ENCODE measurements at places on chromosomes 1 and 21. TPM values are rescaled to one million over a fixed set of nuclear protein-coding genes. Genes with fewer than 3 reads are reported as not detected.

- no peaks in the 10 kb centered on the region for H3K27me3 ChIP-seq
- H3K27ac ChIP-seq: peak overlapping the region; percentile 16
- peaks cover 35% of the 10 kb centered on the region for H3K4me1 ChIP-seq
- no peak overlapping the region for H3K4me3 ChIP-seq
- no peaks in the 10 kb centered on the region for H3K36me3 ChIP-seq
- no peak for DNase-seq
Measured at GRCh38 chr1:198686069-198686728, 47.4 kb downstream of the PTPRC start.

Gene NECAP2
- total RNA-seq: 43.7 TPM

- no peak for DNase-seq
- no peak overlapping the region for H3K27ac ChIP-seq
- peaks cover 5% of the 10 kb centered on the region for H3K4me1 ChIP-seq
- peaks cover 4% of the 10 kb centered on the region for H3K36me3 ChIP-seq
- H3K27me3 ChIP-seq: no peaks in the 10 kb centered on the region
- no peak overlapping the region for H3K4me3 ChIP-seq
Measured at GRCh38 chr1:108645564-108646184, 15.2 kb downstream of the HENMT1 start.

DNA sequence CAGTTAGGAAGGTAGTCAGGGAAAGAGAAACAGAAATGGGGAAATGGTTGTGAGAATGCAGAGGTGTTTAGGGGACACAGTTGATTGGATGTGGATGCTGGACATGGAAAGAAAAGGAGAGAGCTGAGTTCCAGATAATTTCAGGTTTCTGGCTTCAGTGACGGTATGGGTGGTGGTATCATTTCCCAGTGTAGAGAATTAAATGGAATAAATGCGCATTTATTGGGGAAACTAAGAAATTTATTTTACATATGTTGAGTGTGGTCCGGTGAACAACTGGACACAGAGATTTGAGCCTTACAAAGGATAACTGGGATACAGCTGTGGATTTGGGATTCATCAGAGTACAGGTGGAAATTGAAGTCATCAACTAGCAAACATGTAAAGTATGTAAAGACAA lies 12.4 kb upstream of the ZNF281 start:
- no peak for DNase-seq
- H3K36me3 ChIP-seq: no peaks in the 10 kb centered on the region
- H3K27me3 ChIP-seq: no peaks in the 10 kb centered on the region

Gene FRRS1
- 22.5 TPM for total RNA-seq

GRCh38 chr21:29256126-29256910 lies 42.4 kb upstream of the BACH1 start:
- no peak overlapping the region for H3K4me3 ChIP-seq
- no peak for DNase-seq
- H3K36me3 ChIP-seq: peaks cover 13% of the 10 kb centered on the region

GRCh38 chr21:15749861-15750159 lies 20.0 kb downstream of the USP25 start:
- peak overlapping the region; percentile 82 for H3K27ac ChIP-seq
- no peak for DNase-seq
- peaks cover 44% of the 10 kb centered on the region for H3K4me1 ChIP-seq
- no peaks in the 10 kb centered on the region for H3K27me3 ChIP-seq
- H3K36me3 ChIP-seq: peaks cover 13% of the 10 kb centered on the region

Gene PMF1
- total RNA-seq: 74.6 TPM

Gene AMY1A
- not detected for total RNA-seq

- peaks cover 16% of the 10 kb centered on the region for H3K4me1 ChIP-seq
- H3K27ac ChIP-seq: no peak overlapping the region
- DNase-seq: peak; percentile 68
- H3K36me3 ChIP-seq: no peaks in the 10 kb centered on the region
Measured at GRCh38 chr21:35026617-35027562, 22.2 kb downstream of the RUNX1 start.

- peaks cover 6% of the 10 kb centered on the region for H3K4me1 ChIP-seq
- DNase-seq: no peak
- no peaks in the 10 kb centered on the region for H3K36me3 ChIP-seq
- H3K27me3 ChIP-seq: no peaks in the 10 kb centered on the region
- no peak overlapping the region for H3K27ac ChIP-seq
Measured at GRCh38 chr1:55287723-55288122, 72.6 kb upstream of the USP24 start.

DNA sequence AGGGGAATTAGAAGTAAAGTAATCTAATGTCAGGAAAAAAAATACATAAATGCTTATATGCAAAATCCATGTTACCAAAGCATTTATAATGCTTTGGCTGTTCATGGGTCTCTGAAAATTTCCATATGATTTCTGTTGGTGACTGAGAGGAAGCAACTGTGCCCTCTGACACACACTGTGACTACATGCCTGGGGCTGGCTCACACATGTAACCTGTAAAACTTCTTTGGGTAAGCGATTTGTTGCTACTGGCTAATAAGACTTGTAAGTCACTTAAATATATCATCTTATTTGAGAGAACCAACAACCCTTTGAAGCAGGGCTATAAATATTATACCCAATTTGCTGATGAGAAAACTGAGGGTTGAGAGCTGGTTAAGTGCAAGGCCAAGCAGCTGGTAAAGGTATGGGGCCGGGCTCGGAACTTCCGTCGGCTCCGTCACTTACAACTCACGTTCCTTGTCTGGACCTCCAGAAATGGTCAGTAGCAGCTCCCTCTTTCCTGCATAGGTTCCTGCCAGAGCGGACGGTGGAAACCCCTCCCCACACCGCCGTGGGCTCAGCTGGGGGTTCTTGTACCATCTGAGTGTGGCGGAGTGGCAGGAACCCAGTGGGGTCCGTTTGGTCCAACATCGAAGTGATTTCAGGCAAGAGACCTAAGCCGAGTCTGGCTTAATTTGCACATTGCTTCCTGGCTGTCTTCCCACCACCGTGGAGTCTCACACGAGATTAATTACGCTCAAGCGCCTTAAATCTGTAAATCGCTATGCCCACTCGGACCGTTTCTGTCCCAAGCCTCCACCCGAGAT lies 714 bp downstream of the DFFA start:
- DNase-seq: no peak
- H3K4me3 ChIP-seq: peak overlapping the region; percentile 91
- H3K27me3 ChIP-seq: no peaks in the 10 kb centered on the region
- peaks cover 37% of the 10 kb centered on the region for H3K4me1 ChIP-seq

Gene RSPO1
- 0.51 TPM for total RNA-seq

- no peak overlapping the region for H3K27ac ChIP-seq
- H3K36me3 ChIP-seq: peaks cover 16% of the 10 kb centered on the region
- H3K4me3 ChIP-seq: peak overlapping the region; percentile 45
- no peak for DNase-seq
- peaks cover 64% of the 10 kb centered on the region for H3K4me1 ChIP-seq
Measured at GRCh38 chr1:110341872-110342331, 2.7 kb downstream of the RBM15 start.

Gene TDRD5
- total RNA-seq: not detected

Gene TCHHL1
- not detected for total RNA-seq

- no peak overlapping the region for H3K4me3 ChIP-seq
- H3K36me3 ChIP-seq: no peaks in the 10 kb centered on the region
- H3K27me3 ChIP-seq: no peaks in the 10 kb centered on the region
- no peak for DNase-seq
- peaks cover 29% of the 10 kb centered on the region for H3K4me1 ChIP-seq
Measured at GRCh38 chr1:200415227-200415626, 5.4 kb upstream of the ZNF281 start.

Gene BARHL2
- not detected for total RNA-seq

- no peak overlapping the region for H3K27ac ChIP-seq
- H3K4me3 ChIP-seq: no peak overlapping the region
- no peaks in the 10 kb centered on the region for H3K36me3 ChIP-seq
- peaks cover 8% of the 10 kb centered on the region for H3K27me3 ChIP-seq
- peaks cover 3% of the 10 kb centered on the region for H3K4me1 ChIP-seq
- no peak for DNase-seq
Measured at GRCh38 chr1:90340606-90341005, 345.7 kb downstream of the ZNF326 start.

Gene IFI44
- 94.3 TPM for total RNA-seq
